ENCODE measurements at places on chromosomes 11 and 22.

DNA sequence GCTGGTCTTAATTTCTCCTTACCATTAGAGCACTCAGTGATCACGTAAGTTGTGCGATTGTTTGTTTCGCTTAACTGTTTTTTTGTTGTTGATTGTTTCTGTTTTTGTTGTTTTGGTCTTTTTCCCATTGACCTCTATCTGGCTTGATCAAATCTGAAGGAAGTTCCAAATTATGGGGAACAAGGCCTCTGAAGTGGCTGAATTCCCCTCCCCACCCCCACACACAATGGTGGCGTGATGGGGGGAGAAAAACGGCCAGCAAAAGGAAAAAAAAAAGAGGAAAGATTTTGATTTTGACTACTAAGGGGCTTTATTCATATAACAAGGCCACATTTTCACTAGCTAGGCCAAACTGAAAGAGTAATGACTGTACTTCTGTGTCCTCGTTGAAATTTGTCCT is 53.6 kb downstream of the OSBPL5 start:
- DNase-seq: no peak

DNA sequence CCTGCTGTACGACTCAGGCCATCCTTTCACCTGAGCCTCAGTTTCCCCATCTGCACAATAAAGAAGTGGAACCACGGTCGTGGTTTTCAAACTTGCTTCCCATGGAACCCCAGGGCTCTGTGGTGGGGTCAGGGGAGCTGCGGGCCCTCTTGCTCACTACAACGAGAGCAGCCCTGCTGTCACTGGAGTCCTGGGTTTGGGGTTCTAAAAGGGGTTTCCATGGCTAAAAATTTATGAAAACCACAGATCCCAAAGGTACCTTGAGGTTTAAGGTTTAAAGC is 45.4 kb upstream of the CARS1 start:
- DNase-seq: no peak

- no peak for DNase-seq
Measured at GRCh38 chr11:36308577-36308976, 12.5 kb downstream of the PRR5L start.

DNA sequence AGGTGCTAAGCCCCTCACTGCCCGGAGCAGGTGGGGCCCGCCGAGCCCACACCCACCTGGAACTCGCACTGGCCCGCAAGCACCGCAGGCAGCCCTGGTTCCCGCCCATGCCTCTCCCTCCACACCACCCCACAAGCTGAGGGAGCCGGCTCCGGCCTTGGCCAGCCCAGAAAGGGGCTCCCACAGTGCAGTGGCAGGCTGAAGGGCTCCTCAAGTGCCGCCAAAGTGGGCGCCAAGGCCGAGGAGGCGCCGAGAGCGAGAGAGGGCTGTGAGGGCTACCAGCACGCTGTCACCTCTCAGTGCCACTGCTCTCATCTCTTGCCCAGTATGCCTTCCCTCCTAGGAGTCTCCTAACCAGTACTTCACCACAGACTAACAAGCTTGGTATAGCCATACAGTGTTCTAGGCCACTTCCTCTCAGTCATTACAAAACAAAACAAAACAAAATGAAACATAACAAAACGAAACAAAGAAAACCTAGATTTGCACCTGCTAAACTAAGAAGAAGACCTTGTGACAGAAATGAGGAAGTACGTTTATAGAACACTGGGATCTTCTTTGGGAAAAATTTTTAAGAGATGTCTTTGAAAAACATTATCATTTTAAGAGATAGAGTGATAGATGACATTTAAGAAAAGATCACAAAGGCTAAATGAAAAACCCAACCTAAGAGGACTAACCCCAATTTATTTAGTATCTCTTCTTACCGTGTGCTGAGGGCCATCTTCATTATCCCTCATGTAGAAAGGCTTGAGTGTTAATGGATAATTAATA is 47.7 kb upstream of the GAB2 start:
- no peak for DNase-seq

- DNase-seq: no peak
Measured at GRCh38 chr11:117849781-117850414, 25.4 kb upstream of the FXYD2 start.

DNA sequence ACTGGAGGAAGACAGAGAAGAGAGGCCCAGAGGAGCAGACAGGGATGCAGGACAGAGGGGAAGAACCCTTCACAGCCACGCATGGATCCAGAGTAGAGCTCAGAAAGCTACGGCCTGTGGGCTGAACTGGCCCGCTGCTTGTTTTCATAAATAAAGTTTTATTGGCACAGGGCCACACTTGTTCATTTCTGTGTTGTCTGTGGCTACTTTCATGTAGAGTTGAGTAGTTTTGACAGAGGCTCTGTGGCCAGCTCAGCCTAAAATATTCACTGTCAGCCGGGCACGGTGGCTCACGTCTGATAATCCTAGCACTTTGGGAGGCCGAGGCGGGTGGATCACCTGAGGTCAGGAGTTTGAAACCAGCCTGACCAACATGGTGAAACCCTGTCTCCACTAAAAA is 26.2 kb upstream of the GAL start:
- DNase-seq: no peak

DNA sequence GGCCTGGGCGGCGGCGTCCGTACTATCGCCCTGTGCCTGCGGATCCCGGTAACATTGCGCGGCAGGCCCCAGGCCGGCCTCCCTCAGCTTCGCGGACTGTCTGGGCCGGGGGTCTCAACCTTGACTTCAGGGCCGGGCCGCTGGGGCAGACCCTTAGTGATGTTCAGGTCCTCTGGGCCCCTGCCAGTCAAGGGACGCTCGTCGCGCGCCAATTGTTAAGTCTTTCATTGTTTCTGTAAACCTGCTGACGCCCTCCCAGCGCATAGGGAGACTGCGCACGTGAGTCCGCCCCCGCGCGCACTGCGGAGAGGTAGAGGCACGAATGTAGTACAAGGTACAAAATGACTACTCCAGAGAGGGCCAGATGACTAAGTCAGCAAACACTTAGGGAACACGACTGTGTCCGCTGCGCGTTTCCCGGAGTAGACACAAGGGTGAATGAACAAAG is 451 bp upstream of the HDHD5 start:
- peak; percentile 45 for DNase-seq

GRCh38 chr11:79940974-79941735 is 500.3 kb upstream of the TENM4 start:
- peak; percentile 66 for DNase-seq

- DNase-seq: peak; percentile 39
Measured at GRCh38 chr11:18775492-18776292, 15.9 kb downstream of the PTPN5 start.

GRCh38 chr11:95674657-95675358 is 114.8 kb downstream of the FAM76B start:
- no peak for DNase-seq

DNA sequence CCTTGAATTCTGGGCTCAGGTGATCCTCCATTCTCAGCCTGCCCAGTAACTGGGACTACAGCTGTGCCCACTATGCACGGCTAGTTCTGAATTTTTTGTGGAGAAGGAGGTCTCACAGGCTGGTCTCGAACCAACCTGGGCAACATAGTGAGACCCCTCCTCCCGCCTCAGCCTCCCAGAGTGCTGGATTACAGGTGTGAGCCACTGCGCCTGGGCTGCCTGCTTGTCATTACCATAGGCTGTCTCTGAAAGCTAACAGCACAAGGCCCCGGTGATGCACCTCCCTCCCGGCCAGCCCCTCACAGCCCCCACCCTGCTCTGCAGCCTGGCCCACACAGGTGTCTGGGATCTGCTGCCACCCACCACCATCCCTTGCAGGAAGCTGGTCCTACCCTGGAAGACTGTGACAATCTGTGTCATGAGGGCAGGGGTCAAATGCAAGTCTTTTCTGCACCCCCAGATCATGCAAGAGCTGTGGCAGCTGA is 82.4 kb downstream of the DGCR2 start:
- no peak for DNase-seq

DNA sequence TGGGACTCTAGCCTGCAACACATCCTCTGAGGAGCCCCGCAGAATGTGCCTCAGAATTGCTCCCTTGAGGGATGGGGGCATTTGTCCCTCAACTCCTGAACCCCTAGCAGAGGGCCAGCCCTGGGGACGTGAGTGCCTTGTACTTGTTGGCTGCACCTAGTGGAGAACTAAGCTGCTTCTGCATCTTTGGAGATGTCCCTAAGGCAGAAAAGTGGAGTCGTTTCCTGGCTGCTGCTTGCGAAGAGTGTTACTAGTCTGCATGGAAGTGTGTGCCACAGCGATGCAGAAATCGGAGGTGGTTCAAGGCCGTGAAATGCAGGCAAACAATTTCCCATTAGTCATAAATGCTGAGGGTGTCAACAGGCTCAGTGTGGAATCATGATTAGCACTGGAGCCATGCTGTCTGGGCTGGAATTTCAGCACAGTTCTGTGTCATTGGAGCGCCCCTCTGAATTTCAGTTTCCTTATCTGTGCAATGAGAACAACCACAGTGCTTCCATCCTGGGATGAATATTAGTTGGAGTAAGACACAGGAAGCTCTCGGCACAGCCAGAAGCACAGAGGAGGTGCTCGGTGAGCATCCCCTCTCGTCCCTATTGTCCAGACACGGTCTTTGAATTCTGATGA is 56.5 kb downstream of the MIAT start:
- peak; percentile 87 for DNase-seq

GRCh38 chr11:130197386-130198035 is 37.9 kb downstream of the ST14 start:
- DNase-seq: no peak

DNA sequence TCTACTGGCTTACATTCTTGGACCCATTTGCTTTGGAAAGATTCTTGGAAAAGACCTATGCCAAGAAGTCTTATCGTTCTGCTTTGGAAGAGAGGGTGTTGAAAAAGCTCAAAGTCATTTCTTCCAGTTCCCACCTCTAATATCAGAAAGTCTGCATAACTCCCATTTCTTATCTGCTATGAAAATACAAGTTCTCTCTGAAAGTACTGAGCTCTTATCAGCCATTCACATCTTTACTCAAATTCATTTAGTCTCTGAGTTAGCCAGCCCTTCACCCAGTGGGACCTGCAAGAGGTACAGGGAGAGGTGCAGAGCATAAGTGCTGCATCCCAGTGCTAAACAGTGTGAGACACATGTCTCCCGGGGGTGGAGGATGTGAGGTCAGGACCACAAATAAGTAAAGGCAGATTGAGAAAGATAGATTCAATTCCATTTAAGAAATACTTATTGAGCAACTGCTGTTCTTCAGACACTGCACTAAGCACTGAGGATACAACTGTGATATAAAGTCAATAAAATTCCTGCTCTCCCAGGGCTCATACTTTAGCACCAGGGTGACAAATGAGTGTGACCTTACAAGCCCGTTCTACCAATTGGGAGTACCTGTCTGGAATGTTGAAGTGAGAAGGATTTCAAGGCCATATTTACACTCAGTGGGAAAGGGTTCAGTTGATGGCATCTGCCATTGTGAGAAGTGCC is 76.7 kb downstream of the PISD start:
- DNase-seq: peak; percentile 13

DNA sequence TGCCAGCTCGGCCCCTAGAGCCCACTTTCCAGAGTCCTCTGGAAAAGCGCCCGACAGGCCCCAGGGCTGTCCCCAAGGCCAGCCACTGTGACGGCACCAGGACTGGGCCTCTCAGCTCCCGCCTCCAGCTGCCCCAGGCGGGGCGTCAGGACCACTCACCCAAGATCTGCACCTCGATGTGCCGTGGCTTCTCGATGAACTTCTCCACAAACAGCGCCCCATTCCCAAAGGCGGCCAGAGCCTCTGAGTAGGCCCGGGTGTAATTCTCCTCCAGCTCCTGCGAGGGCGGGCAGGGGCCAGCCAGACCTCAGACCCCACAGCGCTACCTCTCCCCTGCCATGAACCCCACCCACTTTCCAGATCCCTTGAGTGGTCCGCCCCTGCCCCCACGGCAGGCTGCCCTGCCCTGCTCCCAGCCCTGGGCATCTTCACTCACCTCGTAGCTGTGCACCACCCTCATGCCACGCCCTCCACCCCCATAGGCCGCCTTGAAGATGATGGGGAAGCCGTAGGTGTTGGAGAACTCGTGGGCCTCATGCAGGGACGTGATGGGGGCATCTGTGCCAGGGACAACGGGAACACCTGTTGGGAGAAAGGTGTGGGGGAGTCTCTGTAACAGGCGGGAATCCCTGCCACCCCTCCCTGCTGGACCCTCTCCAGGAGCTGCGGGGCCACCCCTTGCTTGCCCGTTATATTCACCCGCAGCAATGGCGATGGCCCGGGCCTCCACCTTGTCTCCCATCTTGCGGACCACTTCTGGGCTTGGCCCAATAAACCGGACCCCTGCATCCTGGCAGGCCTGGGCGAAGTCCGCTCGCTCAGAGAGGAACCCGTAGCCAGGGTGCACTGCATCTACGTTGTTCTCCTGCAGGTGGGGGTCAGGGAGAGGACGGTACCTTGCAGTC is 14.0 kb downstream of the LRFN4 start:
- DNase-seq: no peak

DNA sequence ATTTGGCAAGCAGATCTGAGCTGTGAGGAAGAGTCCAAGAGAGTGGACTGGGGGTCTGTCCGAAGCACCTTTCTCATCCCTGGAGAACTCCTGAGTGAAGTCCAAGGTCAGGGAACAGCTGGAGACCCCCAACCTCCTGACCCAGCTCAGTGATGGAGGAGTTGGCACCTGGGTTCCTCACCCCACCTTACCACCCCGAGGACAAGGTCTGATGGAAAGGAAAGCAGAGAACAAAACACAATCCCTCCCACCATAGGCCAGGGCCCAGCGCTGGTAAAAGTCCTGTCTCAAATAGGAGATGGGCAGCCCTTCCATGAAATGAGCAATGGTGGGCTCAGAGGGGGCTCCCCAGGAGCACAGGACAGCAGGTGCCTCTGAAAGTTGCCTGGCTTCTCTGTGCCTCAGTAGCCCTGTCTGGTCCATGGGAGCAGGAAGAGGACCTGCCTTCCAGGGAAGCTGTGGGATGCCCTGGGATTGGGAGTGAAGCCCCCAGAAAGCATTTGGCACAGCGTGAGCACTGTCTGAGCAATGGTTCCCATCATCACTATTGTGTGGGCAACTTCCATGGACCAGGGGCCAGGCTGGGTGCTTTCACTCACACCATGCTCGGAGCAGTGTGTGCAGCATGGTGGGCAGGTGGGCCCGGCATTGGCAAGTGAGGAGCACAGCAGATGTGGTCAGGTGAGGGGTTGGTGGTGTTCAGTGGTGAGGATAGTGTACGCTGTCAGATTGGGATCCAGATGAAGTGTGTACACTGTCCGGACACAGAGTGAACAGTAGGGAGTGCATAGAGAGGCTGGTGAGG is 7.5 kb downstream of the TRIM29 start:
- DNase-seq: no peak

DNA sequence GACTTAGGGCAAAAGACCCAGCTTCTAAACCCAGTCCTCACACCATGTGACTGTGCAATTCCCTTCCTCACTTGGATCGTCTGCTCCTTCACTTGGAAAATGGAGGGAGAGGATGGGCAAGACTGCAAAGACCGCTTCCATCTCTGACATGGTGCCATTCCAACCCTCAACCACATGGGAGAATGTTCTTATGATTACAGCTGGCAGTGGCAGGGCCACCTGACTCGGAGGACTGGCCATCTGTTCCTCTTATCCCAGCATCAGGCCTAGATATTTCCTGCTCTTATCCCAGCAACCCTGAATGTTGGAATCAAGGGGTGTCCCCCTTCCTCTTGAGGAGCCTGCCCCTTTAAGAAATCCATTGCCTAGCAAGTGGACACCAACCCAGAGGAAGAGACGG is 15.4 kb downstream of the DSCAML1 start:
- no peak for DNase-seq

Data from fibroblast of upper back skin (primary cell).